ENCODE measurements at places on chromosomes 7 and 10.

DNA sequence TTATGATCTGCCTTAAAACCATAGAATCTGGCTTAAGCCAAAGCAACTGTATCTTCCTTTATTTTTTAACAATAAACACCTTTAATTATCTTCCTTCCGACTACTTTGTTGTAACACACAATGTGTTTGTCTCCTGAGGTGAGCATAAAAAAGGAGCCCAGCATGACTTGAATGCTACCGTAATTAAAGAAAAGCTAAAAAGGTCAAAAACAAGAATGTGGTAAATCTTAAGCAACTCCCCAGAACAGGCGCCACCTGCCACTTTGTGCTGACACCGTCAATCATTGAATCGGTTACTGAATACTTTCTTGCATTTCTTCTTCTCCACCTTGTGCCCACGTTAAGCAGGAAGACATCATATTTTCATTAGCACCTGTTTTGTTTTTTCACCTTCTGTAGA lies 569.9 kb upstream of the C7orf33 start:
- no peak for DNase-seq

DNA sequence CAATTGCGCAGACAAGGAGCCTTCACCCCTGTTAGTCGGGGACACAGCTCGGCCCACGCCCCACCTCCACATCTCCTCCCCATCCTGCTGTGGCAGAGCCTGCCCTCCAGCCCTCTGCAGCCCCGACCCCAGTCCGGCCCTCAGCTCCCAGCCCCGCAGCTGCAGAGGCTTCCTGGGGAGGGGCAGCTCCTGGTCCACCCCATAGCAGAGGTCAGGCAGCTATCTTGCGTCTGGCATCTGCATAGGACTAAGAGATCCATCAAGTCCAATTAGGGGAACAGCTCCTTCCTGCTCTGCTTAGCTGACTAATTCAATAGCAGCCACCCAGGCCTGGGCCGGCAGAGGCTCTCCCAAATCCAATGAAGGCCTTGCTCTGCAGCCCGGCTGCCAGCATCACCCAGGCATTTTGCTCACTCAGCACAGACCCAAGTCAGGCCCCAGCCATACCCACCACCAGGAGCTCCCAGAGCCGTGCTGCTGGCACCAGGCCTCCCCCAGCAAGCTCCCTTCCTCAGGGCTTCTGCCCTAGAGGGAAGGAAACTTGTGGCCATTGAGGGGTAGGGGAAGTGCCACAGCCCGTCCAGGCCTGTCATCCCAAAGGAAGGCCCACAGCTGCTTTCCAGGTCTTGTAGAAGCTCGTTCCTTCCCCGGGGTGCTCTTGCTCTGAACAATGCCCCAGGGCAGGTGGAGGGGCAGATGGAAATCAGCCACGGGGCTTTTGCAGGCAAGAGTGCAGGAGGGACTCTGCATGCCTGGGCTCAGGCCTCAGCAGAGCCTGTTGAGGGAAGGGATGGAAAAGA lies 106.2 kb upstream of the RET start:
- no peak for DNase-seq

DNA sequence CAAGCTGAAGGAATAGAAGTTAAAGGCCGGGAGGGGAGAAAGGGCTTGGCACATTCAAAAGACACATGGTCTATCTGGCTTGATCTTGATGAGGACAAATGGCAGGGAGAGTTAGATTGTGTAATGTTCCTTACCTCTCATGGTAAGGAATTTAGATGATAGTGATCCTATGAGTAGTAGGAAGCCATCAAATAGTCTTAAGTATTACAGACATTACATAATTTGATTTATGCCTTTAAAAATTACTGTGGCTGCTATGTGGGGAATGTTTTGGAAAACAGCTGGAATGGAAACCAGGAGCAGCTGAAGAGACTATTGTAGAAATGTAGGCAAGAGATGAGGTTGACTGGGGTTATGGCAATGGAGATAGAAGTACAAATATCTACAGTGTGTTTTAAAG lies 351.3 kb upstream of the BMPER start:
- DNase-seq = no peak

GRCh38 chr10:77844713-77845445 lies 81.7 kb downstream of the DLG5 start:
- DNase-seq = peak; percentile 28

- DNase-seq = no peak
Measured at GRCh38 chr10:22481687-22482539, 136.6 kb downstream of the SPAG6 start.

DNA sequence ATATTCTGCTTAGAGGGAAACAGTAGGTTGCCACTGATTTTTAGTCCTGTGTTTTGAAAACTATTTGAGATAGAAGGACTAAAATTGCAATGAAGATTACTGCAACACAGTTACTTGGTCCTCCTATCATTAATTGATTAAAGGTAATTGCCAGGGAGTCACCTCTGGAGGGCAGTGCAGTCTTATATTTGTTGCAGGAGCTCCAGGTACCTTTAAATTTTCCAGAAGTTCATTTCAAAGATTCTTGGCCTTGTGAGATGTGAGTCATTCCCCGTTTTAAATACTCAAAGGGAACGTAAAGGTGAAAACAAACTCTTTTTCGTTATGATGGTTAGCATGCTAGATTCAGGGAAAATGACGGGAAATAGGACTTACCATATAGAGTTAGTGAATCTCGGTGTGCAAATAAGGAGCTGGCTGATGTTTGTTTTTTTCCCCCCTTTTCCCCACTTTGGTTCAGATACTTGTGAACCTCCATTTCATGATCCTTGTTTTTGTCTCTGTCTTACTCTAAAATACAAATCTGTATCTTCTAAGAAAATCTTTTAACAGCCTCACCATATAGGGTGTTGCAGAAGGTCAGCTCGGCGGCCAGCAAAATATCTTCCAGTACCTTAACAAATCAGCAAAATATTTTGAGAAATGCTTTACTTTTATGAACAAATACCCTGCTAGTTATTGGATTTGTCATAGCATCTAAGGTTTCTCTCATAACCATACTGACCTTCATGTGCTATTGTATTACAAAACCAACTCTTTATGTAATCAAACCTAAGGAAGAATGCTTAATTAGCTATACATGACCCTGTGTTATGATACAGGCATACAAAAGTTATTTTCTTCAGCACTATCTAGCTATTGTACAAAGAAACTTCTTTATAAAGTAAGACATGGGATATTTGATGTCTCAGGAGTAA lies 143.0 kb upstream of the HDAC9 start:
- peak; percentile 78 for DNase-seq

GRCh38 chr10:48364659-48365405 lies 58.4 kb downstream of the MAPK8 start:
- DNase-seq = peak; percentile 43

DNA sequence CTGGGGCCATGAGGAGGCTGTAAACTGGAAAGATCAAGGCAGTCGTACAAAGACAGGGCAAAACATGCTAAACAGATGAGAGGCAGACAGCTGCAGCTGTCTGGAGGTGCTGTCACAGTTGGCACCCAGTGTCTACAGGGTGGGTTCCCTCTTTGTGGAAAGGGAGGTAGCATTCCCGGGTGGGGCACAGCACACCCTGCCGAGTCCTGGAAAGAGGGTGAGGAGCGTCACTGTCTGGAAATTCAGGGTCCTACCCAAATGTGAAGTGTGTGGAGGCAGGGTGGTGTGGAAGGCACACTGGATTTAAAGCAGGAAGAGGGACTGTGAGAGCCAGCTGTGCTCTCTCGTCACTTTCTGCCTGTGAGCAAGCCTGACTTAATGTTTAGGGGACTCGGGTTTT lies 356.2 kb downstream of the SDK1 start:
- DNase-seq = no peak

DNA sequence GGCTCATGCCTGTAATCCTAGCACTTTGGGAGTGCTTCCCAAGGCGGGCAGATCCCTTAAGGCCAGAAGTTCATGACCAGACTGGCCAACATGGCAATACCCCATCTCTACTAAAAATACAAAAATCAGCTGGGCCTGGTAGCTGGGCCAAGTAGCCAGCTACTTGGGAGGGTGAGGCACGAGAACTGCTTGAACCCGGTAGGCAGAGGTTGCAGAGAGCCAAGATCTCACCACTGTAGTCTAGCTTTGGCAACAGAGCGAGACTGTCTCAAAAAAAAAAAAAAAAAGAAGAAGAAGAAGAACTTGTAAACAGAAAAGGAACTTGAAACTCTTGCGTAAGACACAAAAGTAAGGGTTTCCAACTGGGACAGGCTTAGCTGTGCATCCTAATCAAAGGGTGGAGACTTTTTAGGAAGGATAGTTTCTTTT lies 5.6 kb upstream of the IFIT2 start:
- no peak for DNase-seq

DNA sequence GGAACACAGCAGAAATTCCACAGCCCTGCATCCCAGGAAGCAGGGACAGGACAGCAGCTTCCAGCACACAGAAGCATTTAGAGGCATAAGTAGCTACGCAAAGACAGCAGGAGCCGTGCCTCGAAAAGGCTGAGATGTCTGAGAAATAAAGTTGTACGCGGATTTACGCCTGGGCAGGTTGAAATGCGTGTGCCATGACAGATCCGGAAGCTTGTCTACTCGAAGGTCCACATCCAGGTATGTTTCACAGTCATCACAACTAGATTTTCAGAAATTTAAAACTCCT lies 26.1 kb downstream of the DIP2C start:
- DNase-seq = no peak

GRCh38 chr10:122269059-122269687 lies 1.9 kb upstream of the BTBD16 start:
- DNase-seq = no peak

DNA sequence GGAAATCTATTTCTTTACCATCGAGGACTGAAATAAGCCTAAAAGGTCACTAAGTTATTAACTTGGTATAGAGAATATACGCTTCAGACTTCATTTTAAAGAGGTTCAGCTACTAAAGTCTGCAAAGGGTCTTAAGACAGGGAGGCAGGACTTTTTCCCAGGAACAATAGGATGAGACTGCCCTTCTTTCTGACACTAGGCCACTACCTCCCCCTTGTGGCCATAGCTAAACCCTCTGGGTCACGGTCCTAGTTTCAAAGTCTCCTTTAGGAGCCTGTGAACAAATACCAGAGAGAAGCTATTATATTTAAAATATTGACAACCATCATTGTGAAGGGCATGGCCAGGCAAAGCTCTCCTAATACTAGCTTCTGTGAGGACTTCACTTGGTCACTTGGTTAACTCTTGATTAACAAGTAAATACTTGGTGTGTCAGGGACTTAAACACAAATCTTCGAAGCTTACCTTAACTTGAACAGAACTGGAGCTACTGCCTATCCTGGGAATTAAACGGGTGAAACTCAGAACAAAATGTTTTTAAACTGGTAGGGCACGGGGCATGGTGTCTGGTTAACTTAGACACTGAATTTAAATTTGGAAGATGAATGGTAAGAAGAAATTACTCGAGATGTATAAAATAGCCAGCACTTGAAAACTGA lies 75.6 kb downstream of the CCDC6 start:
- DNase-seq = peak; percentile 24

GRCh38 chr10:61628875-61629513 lies 33.7 kb upstream of the CABCOCO1 start:
- no peak for DNase-seq

- DNase-seq = no peak
Measured at GRCh38 chr7:143375298-143376034, 5.7 kb upstream of the ZYX start.

DNA sequence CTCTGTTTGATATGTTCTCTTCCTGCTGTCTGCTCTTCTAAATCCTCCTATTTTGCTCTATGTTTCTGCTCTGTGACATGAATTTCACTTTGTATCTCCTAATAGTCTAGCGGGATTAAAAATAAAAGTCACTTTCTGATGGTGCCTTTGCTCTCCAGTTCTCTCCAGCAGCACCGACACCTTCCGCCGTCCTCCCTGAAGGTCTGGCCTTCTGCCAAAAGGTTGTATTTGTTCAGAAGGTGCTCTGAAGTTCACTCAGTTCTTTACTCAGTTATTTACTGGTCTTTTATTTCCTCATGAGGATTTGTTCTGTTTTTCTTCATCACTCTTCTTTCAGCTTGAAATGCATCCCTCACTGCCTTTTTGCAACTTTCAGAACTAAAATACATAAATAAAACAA lies 11.2 kb upstream of the EPHA1 start:
- DNase-seq = peak; percentile 45

DNA sequence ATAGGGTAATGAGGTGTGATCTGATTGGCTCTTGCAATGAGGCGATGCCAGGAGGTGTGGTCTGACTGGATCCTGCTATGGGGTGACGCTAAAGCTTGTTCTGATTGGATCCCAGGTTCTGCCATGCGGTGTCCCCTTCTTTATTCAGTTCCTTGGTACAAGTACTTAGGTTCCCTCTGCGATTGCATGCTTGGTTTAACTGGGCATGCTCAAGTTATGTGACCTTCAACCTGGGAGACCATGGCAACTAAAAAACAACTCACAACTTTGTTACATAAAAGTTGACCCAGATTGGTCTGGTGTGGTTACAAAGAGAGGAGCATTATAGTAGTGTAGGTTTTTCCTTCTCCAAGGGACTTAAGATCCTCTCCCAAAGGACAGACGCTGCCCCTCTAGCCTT lies 49.5 kb upstream of the DNAJC1 start:
- DNase-seq = no peak

- no peak for DNase-seq
Measured at GRCh38 chr10:58867683-58868082, 308.8 kb upstream of the PHYHIPL start.

DNA sequence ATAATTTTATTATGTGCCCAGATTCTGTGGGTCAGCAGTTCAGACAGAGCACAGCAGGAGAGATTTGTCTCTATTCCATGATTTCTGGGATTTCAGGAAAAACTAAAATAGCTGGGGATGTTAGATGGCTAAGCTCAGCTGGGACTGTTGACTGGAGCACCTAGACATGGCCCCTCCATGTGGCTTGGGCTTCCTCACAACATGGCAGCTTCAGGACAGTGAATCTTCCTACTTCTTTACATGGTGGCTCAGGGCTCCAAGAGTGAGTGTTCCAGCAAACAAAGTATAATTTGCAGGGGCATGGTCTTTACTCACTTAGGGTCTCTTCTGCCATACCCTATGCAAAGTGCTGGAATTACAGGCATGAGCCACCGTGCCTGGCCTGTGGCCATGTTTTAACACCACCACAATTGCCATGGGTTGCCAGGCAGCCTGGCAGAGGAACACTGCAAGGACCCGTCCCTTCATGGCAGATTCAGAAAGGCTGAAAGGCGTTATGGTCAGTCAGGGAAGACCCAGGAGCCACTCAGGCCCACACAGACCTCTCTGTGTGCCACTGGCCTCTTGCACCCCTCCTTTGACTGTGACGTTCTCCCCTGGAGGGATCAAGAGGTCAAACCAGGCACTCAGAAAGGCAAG lies 50.8 kb upstream of the ZMIZ1 start:
- DNase-seq = no peak

- DNase-seq = no peak
Measured at GRCh38 chr7:42197451-42197850, 39.6 kb downstream of the GLI3 start.

DNA sequence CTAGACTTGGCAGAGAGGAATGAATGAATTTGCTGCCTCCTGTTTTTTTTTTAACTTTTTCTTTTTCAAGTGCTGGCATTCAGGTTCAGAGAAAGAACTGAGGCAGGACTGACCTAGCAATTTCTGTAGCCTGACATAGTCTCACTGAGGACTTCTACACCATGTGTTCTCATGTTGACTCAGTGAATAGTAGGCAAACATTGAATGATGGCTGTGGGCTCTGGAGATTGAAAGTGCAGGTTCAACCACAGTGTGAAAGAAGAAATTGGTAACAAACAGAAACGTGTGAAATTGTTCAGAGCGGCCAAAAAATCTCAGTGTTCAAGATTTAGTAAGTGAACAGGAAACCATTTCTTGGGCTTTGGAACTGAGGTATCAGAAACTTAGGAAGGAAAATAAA lies 322.4 kb upstream of the GHITM start:
- no peak for DNase-seq

All from LoVo (cell line).